ENCODE measurements at places on chromosomes 1 and 21. TPM values are rescaled to one million over a fixed set of nuclear protein-coding genes. Genes with fewer than 3 reads are reported as not detected.

DNA sequence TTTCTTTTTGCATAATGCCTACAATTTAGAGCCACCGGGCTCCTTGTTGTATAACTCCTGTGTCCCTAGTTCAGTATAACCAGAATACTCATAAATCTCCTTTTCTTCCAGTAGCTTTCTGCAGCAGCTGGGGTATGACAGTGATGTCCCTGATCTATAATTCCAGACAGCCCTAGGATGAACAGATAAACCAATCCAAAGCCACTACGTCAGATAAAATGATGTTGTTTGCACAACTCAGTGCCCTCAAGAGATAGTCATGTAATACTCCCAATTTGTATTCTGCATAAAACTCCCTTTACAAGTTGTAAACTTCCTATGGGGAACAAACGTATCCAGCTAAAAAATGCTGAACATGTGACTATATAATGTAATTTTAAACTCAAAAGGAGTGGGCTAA lies 44.7 kb downstream of the ZNF326 start:
- no peaks in the 10 kb centered on the region for H3K27me3 ChIP-seq
- no peak overlapping the region for H3K4me3 ChIP-seq
- H3K36me3 ChIP-seq: no peaks in the 10 kb centered on the region
- DNase-seq: no peak

GRCh38 chr1:31748365-31748764 lies 15.8 kb downstream of the ADGRB2 start:
- H3K27me3 ChIP-seq: no peaks in the 10 kb centered on the region
- H3K4me3 ChIP-seq: no peak overlapping the region
- H3K27ac ChIP-seq: no peak overlapping the region
- H3K36me3 ChIP-seq: no peaks in the 10 kb centered on the region

DNA sequence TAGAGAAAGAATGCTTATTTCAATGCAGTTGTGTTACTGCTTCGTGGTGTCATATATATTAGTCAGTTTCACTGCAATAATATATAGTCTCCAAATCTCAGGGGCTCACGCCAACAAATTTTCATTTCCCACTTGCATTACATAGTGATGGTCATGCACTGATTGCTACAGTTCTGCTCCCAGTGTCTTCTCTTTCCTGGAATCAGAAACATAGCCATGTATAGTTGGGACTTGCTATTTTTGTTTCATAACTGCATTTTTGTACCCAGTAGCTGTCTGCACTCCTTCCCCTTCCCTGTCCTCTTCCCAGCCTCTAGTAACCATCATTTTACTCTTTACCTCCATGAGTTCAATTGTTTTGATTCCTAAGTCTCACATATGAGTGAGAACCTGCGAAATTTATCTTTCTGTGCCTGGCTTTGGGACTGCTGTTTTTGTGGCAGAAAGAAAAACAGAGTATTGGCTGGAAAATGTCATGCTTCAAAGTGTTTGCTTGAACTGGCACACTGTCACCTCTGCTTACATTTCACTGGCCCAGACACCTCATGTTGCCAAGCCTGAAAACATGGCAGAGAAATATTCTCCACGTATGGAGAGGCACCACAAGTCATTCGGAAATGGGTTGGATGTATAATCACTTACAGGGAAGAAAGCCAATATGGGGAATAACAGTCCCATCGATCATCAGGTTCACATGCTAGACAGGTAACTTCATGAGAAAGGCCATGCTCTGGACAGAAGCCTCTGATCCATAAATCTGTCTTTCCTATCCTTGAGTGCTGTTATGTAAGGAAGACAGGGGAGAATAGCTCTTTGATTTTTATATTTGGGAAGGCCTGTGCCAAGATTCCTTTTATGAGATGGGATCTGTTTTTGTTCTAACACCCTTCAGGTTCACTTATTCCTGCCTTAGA lies 60.4 kb upstream of the BACH1 start:
- no peaks in the 10 kb centered on the region for H3K27me3 ChIP-seq
- no peak overlapping the region for H3K27ac ChIP-seq
- H3K36me3 ChIP-seq: no peaks in the 10 kb centered on the region
- H3K4me1 ChIP-seq: peaks cover 7% of the 10 kb centered on the region

DNA sequence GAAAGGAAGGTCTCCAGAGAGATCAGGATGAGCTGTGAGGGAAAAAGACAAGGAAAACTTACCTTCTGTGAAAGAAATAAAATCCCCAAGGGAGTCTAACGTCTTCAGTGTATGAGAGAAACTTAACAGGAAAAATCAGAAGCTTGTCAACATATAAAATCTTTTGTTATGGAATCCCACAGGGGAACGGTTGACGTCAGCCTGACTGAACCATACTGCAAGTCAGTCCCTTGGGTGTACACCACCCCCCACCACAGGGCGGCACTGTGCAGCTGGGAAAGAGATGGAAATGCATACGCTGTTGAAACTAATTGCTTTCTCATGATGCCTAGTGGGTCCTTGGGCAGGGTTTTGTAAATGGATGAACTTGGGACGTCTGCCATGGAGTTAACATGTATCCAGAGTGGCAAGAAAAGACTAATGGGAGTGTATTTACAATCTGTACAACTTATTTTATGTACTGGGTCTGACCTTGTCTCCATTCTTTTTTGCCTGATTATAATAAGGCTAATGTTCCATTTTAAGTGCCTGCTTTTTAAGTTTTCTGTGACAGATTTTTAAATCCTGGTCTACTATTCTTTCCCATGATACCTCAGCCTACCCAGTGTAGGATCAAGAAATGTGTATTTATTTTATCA lies 22.7 kb downstream of the UTP25 start:
- peaks cover 6% of the 10 kb centered on the region for H3K36me3 ChIP-seq
- DNase-seq: peak; percentile 55
- no peak overlapping the region for H3K27ac ChIP-seq
- no peaks in the 10 kb centered on the region for H3K4me1 ChIP-seq
- H3K4me3 ChIP-seq: no peak overlapping the region

- no peak overlapping the region for H3K4me3 ChIP-seq
- H3K27me3 ChIP-seq: no peaks in the 10 kb centered on the region
- no peaks in the 10 kb centered on the region for H3K36me3 ChIP-seq
- H3K27ac ChIP-seq: no peak overlapping the region
- H3K4me1 ChIP-seq: peaks cover 10% of the 10 kb centered on the region
- peak; percentile 53 for DNase-seq
These were observed 24.5 kb upstream of the LRRC8C start for GRCh38 chr1:89608319-89608983.

DNA sequence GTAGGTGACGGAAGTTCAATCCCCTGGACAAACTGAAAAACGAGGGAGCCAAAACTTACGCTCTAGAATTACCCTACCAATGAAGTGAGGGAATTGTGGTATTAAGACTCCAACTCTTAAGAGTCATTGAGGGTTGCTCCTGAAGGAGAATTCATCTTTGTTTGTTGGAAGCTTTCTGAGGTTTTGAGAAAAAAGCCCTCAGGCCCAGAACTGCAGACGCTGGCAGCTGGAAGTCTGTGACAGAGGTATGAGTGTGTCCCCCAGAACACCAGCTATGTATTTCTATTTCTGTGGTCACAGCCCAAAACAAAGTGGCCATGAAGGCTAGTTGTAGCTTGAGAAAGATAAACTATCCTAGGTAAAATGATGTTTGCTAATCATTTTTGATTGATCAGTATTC lies 438.8 kb upstream of the B3GALT2 start:
- no peaks in the 10 kb centered on the region for H3K27me3 ChIP-seq
- H3K4me3 ChIP-seq: no peak overlapping the region
- H3K4me1 ChIP-seq: no peaks in the 10 kb centered on the region
- H3K36me3 ChIP-seq: no peaks in the 10 kb centered on the region
- no peak for DNase-seq
- H3K27ac ChIP-seq: no peak overlapping the region

DNA sequence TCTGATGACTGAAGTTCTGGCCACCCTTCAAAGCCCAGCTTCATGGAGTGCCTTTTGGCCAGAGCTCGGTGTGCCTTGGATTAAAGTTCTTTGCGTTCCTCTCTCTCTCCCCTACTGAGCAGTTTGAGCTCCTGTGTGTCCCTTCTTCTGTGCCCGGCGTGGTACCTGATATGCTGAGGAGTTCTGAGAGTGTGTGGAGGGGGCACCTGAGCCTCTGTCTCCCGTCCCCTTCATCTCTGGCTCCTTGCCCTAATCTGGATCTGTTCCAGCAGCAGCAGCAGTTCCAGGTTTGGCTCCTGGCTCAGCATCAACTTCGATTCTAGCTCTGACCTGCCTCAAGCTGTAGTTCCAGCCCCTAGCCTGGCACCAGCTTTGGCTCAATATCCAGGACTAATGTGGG lies 25.1 kb upstream of the MYCL start:
- H3K4me1 ChIP-seq: no peaks in the 10 kb centered on the region
- H3K36me3 ChIP-seq: no peaks in the 10 kb centered on the region
- no peak for DNase-seq
- no peak overlapping the region for H3K27ac ChIP-seq
- peaks cover 10% of the 10 kb centered on the region for H3K27me3 ChIP-seq

GRCh38 chr1:23198373-23198772 lies 18.9 kb downstream of the HTR1D start:
- peaks cover 15% of the 10 kb centered on the region for H3K4me1 ChIP-seq
- no peaks in the 10 kb centered on the region for H3K27me3 ChIP-seq
- no peaks in the 10 kb centered on the region for H3K36me3 ChIP-seq

DNA sequence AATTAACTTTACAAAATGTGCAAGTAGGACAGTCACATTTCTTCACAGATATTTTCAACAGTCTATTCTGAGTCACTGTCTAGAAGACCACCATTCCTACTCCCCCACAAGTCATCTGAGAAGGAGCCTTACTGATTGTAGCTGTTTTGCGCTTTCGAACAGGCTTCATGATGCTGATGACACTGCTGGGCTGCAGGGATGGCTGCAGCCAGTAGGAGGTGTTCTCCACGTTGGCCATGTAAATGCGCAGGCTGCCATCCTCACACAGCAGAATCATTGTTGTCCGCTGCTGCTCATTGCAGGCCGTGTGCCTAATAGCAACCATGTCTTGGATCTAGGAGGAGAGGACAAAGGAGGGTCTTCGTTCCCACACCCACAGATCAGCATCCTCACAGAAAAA lies 56.9 kb downstream of the UBR4 start:
- H3K36me3 ChIP-seq: peaks cover 43% of the 10 kb centered on the region
- no peaks in the 10 kb centered on the region for H3K27me3 ChIP-seq
- no peak for DNase-seq
- H3K4me3 ChIP-seq: no peak overlapping the region
- no peaks in the 10 kb centered on the region for H3K4me1 ChIP-seq
- H3K27ac ChIP-seq: no peak overlapping the region

GRCh38 chr1:183209533-183210158 lies 23.6 kb downstream of the LAMC2 start:
- peak overlapping the region; percentile 60 for H3K27ac ChIP-seq
- peak; percentile 88 for DNase-seq
- H3K36me3 ChIP-seq: no peaks in the 10 kb centered on the region
- H3K4me1 ChIP-seq: peaks cover 6% of the 10 kb centered on the region
- no peaks in the 10 kb centered on the region for H3K27me3 ChIP-seq

DNA sequence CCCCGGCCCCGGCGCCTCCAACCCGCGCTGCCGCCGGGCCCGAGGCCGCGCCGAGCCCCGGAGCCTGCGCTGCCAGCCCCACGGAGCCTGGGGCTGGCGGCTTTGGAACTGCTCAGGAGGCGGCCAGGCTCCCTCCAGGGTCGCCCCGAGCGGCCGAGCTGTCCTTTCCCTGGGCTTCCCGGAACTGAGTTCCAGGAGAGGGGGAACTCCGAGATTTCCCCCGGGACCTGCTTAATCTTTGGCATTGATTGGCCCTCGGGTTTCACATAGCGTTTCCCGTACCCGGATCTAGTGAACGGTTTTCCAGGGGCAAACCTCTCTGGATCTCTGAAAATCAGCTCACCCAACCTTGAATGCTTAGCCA lies 504 bp downstream of the H6PD start:
- H3K4me3 ChIP-seq: peak overlapping the region; percentile 73
- H3K36me3 ChIP-seq: no peaks in the 10 kb centered on the region
- no peaks in the 10 kb centered on the region for H3K27me3 ChIP-seq

DNA sequence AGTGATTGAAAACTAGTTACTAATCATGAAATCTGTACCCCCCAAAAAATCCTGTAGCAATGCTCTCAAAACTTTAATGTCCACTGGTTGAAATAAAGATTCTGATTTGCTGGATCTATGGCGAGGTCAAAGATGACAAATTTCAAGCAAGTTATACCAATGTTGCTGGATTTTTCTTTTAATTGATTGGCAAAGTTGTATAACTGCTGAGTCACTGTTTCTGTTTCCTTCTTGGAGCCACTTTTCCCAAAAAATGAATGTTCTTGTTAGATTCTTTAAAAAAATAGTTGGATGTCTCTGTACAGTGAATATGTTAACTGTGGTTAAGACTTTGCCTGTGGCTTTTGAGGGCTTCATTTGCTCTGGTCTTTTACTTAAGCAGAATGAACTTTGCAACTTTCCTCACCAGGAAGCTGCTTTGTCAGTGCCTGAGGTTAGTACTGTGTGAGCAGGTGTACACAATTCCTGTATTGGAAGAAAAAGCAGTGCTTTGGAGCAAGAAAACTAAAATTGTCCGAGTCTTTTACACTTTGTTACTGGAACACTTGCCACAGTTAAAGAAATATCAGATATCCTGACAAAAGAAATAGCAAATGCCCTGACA lies 1211.9 kb downstream of the MRPL39 start:
- H3K27me3 ChIP-seq: no peaks in the 10 kb centered on the region
- peak; percentile 0 for DNase-seq
- no peak overlapping the region for H3K27ac ChIP-seq
- no peaks in the 10 kb centered on the region for H3K36me3 ChIP-seq
- H3K4me1 ChIP-seq: no peaks in the 10 kb centered on the region

DNA sequence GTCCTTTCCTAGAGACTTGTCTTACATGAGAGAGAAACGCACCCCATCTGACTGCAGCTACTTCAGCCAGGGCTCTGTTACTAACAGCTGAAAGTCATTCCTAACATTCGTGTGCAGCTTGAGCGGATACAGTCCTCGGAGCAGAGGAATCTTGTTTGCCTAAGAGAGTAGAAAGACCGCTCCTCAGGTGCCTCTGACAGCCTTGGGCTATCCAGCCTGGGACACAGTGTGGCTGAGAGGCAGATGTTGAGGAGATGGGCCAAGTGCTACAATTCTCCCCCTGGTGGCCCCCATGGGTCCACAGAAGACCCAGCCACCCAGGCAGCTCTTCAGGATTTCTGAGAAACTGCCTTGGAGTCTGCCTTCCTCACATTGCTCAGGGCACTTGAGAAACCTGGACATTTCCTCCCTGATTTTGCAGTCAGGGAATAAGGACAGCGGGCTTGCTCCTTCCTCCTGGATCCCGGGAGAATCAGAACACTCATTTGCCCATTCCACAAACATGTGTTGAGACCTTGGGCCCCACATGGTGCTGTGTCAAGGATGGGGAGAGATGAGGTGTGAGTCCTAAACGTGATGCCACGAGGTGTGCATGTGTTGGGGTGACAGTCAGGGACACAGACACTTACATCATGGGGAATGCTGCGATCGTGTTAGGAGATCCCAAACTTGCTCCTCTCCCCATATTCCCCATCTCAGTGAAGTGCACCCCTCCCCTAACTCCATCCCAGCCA lies 13.1 kb downstream of the TRIM62 start:
- H3K27me3 ChIP-seq: no peaks in the 10 kb centered on the region
- H3K4me3 ChIP-seq: no peak overlapping the region
- no peak for DNase-seq
- H3K27ac ChIP-seq: no peak overlapping the region
- peaks cover 2% of the 10 kb centered on the region for H3K36me3 ChIP-seq

GRCh38 chr1:117842408-117843170 lies 86.8 kb downstream of the GDAP2 start:
- no peak overlapping the region for H3K27ac ChIP-seq
- peaks cover 3% of the 10 kb centered on the region for H3K4me1 ChIP-seq
- H3K27me3 ChIP-seq: no peaks in the 10 kb centered on the region
- no peak for DNase-seq
- no peak overlapping the region for H3K4me3 ChIP-seq

- DNase-seq: peak; percentile 15
- no peaks in the 10 kb centered on the region for H3K4me1 ChIP-seq
- H3K27me3 ChIP-seq: no peaks in the 10 kb centered on the region
- no peak overlapping the region for H3K4me3 ChIP-seq
These were observed 111.9 kb upstream of the L1TD1 start for GRCh38 chr1:62082456-62083363.

FMO2 gene
- 7.1 TPM for polyA plus RNA-seq

KRTAP12-1 gene
- polyA plus RNA-seq: not detected

BGLAP gene
- 0.12 TPM for polyA plus RNA-seq

PBX1 gene
- polyA plus RNA-seq: 43.1 TPM
